ENCODE measurements at places on chromosomes 16 and 17.

DNA sequence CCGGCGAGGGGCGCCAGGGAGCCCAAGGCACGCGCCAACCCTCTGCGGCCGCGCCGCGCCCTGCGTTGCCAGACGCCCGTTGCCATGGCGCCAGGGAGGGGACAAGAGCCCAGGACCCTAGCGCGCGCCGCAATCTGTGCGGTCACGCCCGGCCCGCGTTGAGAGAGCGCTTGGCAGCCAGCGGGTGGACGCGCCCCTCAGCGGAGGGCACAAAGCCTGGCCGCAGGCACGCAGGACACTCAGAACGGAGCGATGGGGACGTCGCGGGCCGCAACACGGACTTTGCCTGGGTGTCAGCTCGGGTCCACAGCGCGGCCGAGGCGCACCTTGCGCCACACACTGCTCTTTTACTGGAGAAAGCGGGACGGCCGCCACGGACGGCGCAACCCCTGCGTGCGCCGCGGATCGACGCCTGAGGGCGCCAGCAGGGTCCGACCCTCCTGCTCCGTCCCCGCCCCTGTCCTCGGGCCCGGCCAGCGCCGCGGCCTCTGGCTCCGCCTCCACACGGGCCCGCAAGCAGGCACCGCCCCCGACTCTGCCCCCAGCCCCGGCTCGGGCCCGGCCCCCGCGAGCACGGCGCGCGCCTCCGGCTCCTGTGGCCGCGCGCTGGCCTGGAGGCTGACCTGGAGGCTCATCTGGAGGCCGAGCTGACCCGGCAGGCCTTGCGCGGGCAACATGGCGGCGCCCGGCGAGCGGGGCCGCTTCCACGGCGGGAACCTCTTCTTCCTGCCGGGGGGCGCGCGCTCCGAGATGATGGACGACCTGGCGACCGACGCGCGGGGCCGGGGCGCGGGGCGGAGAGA, at the start of gene GFER:
Gene GFER, plus strand, starts transcription at position 650 of the 803 bp plus-strand sequence. Its CDS starts 26 bp downstream, at position 676.
- peak; percentile 73 for DNase-seq

- no peak for DNase-seq
These were observed 85.9 kb upstream of the PLCG2 start for GRCh38 chr16:81693041-81693743.

DNA sequence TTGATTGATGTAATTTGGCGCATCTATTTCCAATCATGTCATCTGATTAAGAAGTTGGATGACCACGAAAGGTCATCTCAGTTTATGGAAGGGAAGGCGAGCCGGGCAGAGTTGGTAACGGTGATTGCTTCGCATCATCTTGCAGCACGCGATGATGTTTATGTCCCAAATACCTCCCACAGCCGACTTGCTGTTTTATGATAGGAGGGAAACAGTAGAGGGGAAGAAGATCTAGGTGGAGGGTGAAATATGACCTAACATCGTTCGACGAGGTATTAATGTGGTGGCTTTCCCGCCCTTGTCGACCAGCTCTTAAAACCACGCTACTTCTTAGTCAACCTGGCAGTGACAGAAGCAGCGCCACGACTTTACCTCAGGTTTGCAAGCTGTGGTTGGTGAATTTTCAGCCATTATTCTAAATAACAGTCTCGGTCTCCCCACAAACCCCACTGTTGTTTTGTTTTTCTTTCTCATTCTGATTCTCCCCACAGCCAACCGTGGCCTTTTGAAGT, 805 bp upstream of the TANC2 start:
- DNase-seq = no peak

GRCh38 chr16:12992066-12992465, 90.7 kb downstream of the SHISA9 start:
- DNase-seq = no peak

- no peak for DNase-seq
These were observed 59.6 kb downstream of the ABAT start for GRCh38 chr16:8733849-8734540.

- DNase-seq = no peak
These were observed 38.8 kb upstream of the HSBP1 start for GRCh38 chr16:83768986-83769385.

DNA sequence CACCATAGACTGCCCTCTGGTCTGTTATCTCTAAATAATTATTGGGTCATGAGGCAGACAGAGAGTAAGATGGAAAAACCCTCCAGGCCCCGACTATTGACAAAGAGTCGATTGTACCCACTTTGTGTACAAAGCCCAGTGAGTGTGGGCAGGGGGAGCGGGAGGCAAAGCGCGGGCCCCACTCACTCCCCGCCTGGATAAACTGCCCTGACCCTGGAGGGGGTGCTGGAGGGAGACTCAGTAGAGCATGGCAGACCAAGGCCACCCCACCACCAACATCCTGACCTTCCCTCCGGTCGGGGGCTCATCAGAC, 11.2 kb upstream of the CPSF4L start:
- DNase-seq = no peak

Data from NCI-H1436 (cell line).